ENCODE measurements at places on chromosomes 3 and 15.

DNA sequence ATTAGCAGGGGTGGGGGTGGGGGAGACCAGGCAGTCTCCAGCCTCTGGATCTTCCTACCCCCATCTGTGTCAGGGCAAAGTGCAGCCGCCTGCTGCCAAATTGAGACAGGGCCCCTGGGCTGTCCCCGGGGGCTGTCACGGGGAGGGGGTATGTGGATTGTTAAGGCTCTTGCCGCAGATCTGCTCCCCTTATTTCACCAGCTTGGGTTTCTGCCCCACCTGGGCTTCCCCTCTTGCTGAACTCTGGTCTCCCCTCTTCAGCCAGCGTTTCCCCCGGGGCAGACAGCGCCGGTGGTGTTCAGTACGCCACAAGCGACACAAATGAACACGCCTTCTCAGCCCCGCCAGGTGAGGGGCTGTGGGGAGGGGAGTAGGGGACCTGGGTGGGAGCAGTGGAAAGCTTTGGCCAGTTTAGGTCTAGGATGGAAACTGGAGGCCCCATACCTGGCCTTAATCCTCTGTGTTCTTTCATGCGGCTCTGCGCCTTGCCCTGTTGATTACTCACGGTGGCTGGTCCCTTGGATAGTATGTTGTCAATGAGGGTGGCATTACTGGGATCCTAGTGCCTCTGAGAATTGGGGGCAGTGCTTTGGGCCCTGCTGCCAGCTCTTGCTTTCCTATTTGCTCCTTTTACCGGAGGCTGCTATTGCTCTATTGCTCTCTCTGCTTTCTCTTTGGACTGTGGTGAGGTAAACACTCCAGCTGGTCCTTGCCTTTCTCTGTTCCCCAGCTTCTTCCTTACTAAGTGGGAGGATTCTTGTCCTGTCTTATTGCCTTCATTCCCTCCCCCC lies 1.7 kb downstream of the EIF4G1 start:
- DNase-seq = no peak

DNA sequence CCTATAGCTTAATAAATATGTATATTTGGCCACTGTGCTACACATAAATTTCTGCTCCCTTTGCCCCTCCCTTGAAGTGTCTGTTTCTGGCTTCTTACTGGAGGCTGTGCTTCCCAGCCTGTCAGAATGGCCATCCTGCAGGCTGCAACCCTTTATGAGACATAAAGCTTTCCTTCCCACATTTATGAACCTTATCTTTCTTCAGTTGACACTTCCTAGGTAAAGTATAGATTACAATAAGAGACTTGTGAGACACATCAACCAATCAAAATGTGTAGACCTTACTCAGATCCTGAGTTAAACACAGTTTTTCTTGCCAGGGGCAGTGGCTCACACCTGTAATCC lies 29.5 kb downstream of the SCN11A start:
- no peak for DNase-seq

DNA sequence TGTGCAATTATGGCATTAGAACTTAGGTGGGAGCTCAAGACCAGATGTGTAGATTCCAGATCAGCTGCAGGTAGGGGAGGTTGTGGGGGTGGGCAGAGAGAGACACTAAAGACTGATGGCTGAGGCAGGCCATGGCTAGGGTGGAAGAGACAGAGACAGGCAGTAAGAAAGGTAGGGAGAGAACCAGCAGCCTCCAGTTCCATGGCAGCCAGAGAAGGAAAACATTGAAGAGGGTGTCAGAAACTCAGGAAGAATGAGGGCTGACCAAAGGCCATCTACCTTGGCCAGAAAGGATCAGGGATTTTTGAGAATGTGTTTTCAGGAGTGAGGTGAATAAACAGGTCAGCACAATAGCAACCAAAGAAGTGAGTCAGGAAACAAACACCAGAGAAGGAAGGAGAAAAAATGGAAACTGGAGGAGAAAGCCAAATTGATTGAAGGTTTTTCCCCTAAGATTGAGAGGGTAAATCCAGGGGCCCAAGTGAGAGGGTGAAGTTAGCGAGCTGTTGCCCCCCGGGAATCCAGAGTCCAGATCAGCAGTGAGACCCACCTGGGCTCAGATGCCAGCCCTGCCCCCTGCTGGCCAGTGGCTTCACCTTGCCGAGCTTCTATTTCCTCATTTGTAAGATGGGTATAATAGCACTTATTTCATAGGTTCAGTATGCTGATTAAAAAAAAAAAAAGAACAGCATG lies 41.0 kb downstream of the ABHD2 start:
- no peak for DNase-seq

DNA sequence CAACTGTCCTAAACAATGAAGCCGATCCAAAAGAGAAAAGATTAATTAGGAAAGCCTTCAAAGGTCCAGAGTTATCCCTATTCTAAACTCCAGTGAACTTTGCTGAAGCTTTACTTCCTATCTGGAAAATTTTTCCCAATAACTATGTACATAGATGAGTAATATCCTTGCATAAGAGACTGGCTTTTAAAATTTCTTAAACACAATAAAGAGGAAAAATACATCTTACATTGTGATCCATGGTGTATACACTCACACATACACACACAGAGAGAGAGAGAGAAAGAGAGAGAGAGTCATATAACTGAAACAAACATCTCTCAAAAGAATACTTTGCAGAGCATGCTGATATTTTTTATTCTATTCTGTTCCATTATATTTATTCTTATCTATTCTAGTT lies 20.0 kb downstream of the SPTSSB start:
- DNase-seq = no peak

DNA sequence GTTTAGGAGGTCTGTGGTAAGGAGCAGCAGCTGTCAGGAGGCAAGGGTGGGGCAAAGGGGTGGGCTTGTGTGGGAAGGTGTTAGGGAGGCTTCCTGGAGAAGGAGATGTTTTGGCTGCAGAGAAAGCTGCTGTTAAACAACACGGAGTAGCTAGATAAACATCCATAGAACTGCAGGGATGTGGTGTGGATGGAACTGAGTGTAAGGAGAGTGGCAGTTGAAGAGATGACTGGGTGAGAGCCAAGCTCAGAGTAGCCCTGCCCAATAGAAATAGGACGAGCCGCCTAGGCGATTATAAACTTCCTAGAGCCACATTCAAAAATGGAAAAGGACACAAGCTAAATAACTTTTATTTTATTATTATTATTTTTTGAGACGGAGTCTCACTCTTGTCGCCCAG lies 19.9 kb downstream of the RPLP1 start:
- no peak for DNase-seq

DNA sequence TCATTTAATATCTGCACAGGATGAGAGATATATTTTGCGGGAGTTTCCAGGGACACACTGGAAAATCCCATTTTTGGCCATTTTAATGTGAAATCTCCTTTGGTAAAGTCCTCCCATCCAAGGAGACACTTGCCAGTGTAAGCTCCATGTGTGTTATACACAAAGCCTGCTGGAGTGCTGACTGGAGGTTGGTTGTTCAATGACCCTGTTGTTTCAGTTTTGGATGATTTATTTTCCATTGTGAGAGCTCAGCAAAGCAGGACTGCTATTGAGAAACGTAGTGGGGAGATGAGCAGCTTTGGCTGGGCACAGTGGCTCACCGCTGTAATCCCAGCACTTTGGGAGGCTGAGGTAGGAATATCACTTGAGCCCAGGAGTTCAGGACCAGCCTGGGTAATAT lies 127.7 kb downstream of the NUP210 start:
- DNase-seq = no peak

Data from KG1 (cell line).